ENCODE measurements at places on chromosomes 2 and 18.

GRCh38 chr2:11865805-11866204 is 119.4 kb downstream of the LPIN1 start:
- ATAC-seq: no peak

GRCh38 chr2:15260835-15261234 is 300.3 kb downstream of the NBAS start:
- no peak for ATAC-seq

- ATAC-seq: no peak
Measured at GRCh38 chr18:79629249-79629558, 50.4 kb upstream of the CTDP1 start.

- ATAC-seq: no peak
Measured at GRCh38 chr2:72925328-72925943, 8.1 kb downstream of the EMX1 start.

DNA sequence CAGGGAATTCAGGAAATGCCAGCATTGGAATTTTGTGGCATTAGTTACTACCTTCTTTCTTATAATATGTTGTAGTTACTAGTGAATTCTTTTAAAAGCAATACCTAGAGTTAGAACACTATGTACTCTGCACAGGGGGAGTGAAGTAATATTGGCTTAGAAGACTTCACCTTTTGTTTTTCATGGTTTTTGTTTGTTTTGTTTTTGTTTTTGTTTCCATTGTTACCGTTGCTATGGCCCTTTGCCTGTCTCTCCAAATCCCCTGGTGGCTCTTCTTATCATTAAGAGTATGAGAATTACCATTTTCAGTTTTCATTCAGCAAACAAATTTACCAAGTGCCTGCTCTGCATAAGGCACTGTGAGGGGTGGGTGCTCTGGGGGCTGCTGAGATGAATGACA is 160.1 kb downstream of the HAUS1 start:
- ATAC-seq: no peak

GRCh38 chr18:58997811-58998337 is 133.2 kb downstream of the ZNF532 start:
- no peak for ATAC-seq

DNA sequence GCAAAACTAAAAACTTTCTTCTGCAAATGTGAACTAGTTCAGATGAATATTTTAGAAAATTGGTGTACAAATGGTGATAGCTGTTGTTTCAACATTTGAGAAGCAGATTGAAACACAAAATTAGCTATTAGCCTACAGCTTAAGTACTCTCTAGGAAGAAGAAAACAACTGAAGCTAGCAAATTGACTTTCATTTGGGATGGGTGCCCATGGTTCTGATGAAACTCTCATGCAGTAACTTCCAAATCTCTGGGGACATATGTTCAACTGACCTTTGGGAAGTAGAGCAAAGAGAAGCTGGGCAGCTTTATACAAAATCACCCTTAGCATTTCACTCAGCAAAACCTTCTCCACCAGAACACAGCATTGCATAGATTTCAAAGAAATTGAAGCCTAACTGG is 119.0 kb downstream of the GALNT13 start:
- ATAC-seq: no peak

DNA sequence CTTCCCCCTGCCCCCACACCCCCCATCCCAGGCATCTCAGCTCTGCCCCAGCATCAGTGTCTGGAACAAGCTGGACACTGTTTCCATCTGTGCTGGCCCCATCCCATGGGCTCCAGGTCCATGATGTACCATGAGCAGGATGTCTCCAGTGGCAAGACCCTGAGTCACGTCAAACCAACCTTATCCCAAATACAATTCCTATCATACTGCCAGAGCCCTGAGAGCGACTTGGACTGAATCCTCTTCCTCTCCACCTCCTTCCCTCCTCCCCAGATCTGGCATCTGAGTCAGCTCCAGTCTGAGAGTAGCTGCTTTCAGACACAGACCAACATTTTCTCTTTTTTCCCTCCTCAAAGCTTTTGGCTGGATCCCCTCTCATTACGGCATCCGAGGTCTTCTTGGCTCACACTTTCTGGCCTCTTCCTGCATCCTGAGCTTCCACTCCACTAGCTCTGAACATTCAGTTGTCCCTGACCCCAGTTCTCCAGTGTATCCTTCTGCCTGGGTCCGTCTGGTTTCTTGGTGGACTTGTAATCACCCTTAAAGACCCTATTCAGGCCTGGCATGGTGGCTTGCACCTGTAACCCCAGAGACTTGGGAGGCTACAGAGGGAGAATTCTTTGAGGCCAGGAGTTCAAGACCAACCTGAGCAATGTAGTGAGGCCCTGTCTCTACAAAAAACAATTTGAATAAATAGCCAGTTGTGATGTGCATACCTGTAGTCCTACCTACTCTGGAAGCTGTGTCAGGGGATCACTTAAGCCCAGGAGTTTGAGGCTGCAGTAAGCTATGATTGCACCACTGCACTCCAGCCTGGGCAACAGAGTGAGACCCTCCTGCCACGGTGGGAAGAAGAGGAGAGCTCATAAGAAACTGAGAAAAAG is 68.3 kb downstream of the ACKR3 start:
- no peak for ATAC-seq

GRCh38 chr2:230068016-230068650 is 591 bp downstream of the SLC16A14 start:
- ATAC-seq: peak; percentile 72

GRCh38 chr18:63697097-63697660 is 5.6 kb upstream of the SERPINB11 start:
- no peak for ATAC-seq

GRCh38 chr2:208620487-208620978 is 213.9 kb downstream of the PTH2R start:
- ATAC-seq: no peak

DNA sequence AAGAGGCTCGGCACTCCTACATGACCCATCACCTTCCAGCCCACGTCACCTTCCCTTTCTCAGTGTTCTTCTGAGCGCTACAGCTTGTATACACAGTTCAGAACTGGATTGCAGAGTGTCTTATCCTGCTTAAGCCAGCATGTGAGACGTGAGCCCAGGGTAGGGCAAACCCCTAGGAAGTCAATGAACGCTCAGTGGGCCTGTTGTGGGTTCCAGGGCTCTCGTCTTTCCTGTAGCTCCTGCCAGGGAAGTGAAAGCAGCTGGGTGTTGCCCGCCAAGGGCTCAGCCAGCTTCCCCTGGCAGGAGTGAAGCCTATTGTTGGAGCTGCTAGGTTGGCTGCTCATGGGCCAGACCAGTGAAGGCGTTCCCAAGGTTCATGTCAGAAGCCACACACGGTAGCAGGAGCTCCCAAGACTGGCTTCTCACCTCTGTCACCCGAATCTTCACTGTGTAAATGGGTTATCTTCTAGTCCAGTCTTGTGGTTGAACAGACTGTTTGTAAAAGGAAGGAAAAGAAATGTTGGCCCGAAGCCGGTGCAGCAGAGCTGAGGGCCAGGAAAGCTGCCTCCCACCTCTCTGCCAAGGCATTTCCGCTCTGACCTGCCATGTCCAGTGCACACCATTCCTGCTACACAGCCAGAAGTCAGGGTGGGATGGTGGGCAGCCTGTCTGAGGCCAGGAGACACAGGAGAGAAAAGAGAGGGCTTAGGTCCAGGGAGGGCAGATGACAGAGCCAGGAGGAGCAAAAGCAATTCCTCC is 69.6 kb upstream of the RMDN2 start:
- no peak for ATAC-seq

DNA sequence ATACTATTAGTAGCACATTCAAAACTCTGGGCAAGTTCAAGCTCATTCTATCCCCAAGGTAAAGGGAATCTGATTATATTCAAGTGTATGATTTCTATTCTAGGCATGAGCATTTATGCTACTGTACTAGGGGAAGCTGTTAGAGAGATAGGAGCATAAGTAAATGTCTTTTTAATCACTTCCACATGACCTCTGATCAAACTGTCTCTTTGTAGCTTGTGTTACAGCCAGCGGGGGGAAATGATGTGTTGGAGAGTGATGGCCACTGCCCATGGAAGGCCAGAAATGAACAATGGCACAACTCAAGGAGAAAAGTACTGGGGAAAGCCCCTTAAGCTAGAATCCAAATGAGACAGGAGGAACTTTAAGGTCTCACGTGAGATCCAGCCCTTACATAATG is 894.9 kb upstream of the CDH2 start:
- no peak for ATAC-seq

DNA sequence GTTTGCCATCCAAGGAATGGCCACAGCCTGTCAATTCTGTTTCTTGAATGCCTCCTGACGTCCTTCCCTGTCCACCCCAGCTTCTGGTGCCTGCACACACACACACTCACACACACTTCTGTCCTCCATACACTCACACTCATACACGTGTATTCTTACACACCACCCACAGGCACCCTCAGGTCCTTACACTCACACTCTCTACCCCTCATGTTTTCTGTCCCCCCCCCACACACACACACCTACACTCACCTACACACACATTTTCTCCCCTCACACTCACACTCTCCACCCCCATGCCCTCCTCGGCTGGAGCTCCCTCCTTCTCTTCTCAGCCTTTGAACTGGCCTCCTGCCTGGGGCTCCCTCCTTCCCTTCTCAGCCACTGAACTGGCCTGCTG is 148.0 kb upstream of the SALL3 start:
- ATAC-seq: no peak

GRCh38 chr2:162230761-162231160 is 12.5 kb downstream of the FAP start:
- ATAC-seq: no peak

DNA sequence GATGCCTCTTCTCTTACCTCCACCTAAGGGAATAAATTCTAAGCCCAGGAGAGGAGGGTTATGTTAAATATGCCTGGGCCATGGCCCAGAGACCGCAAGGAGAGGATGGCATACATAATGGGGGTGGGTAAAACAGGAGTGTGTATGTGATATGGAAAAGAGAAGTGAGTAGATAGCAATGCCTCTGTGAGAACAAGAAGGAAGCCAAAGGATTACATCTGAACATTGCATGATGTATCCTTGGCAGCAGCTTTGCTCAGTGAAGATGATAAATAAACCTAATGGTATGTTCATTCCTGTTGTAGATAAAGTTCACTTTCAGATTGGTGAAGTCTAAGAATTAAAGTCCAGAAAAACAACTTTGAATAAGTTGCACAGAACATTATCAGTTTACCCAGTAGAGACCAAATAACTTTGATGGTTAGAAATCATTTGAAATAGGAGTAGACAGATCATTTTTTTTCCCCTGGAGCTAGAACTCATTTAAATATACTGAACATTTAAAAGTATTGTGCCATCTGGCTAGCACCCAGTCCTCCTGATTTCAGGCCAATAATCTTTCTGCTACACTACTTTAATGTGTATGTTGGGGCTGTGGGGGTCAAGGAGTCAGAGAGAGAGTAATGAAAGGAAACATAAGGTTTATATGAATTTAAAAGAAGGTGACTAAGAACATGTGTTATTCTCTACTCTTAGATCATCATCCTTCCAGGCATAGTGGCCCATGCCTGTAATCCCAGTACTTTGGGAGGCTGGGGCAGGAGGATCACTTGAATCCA is 231.7 kb downstream of the PARD3B start:
- ATAC-seq: no peak

DNA sequence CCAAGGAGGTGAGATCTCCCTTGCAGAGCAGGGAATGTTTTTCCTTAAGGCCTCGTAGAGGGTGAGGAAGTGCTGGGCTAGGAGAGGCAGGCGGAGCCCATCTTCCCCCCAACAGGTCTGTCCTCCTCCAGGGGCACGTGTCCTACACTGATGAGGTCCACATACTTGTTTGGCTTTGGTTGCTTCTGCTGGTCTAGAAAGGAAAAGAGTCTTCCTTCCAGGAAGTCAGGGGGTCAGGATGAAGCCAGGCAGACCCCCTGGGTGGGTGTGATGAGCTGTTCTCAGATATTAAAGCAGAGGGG is 6.0 kb downstream of the SH3BP4 start:
- no peak for ATAC-seq

GRCh38 chr2:225041851-225042799 is at the start of gene DOCK10:
Gene DOCK10 (minus strand): TSS chr2:225042468. CDS start chr2:225042374, 94 bp downstream.
- peak; percentile 58 for ATAC-seq

DNA sequence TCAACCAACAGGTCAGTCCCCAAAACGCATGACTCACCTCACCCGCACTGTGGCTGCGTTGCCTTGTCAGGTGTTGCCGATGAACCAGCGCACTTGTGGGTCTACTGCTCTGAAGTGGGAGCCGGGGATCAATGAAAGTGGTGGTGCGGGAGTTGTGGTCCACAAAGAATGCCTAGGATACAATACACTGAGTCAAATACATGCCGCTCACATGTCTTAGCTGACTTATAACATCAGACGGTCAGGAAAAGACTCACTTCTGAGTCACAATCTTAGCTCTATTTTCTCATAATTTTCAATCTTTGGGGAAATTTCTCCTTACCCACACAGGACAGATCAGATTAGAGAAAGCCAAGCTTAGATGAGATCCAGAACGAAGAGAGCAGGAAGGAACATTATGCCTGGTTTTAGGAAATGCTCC is 107.1 kb upstream of the STK17B start:
- ATAC-seq: no peak

GRCh38 chr2:224523626-224524577 is 61.3 kb downstream of the CUL3 start:
- peak; percentile 43 for ATAC-seq

DNA sequence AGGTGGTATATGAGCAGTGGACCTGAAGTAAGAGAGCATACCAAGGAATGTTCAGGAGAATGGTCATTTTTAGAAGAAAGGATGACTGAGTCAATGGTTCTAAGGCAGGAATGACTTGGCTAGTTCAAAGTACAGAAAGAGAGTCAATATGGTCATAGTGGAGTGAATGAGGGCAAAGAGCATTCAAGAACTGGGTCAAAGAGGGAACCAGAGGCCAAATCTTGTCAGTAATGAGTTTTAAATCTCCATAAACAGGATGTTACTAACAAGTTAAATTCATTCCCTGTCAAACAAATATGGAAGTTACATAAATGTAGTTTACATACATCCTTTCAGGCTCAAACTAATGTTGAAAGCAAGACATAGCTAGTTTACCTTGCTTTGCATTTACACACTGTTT is 16.1 kb downstream of the CALCRL start:
- ATAC-seq: no peak

DNA sequence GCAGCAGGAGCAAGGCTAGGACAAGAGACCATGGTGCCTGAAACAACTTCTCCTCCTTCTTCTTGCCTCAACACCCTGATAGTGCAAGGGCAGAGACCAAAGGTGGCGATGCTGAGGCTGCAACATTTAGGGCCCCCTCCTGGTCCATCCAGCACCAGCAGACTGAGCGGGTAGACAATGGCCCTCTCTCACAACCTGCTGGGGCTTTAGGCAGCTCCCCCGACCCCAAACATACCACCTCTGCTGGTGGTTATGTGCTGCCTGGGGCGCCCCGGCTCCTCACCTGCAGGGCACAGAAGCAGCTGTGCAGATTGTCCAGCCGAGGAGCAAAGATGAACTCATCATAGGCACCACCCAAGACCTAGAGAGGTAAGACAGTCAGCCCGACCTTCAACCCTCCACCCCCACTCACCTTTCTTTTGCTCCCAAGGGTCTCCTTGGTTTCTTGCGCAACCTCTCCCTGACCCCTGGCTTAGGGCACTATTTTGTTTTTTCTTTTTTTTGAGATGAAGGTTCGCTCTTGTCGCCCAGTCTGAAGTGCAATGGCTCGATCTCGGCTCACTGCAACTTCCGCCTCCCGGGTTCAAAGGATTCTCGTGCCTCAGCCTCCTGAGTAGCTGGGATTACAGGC is 3.5 kb downstream of the DNPEP start:
- no peak for ATAC-seq

- no peak for ATAC-seq
Measured at GRCh38 chr2:8849327-8849726, 11.9 kb upstream of the KIDINS220 start.

GRCh38 chr18:13260197-13260934 is 41.8 kb downstream of the LDLRAD4 start:
- ATAC-seq: no peak
